ENCODE measurements at places on chromosomes 7 and 10. TPM values are rescaled to one million over a fixed set of nuclear protein-coding genes. Genes with fewer than 3 reads are reported as not detected.

The HABP2 gene
- total RNA-seq, result not detected

The CLDN12 gene
- 4.4 TPM for total RNA-seq

DNA sequence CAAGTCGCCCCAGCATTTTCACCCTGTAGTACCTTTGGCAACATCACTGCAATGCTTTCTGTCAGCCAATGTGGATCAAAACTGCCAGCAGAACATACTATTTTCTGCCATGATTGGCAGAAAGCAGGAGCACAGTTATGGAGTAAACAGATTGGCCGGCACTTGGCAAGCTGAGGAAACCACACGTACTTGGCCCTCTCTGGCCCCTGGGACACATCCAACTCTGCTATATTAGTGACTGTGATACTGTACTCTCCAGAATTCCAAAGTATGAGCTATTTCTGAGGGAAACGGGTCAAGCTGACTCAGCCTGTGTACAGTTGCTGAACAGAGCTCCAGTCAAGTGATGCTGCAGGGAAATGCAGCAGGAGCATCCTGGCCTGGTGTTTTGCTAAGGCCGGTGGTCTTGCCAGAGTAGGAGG is 39.8 kb upstream of the LANCL2 start:
- DNase-seq, result no peak

DNA sequence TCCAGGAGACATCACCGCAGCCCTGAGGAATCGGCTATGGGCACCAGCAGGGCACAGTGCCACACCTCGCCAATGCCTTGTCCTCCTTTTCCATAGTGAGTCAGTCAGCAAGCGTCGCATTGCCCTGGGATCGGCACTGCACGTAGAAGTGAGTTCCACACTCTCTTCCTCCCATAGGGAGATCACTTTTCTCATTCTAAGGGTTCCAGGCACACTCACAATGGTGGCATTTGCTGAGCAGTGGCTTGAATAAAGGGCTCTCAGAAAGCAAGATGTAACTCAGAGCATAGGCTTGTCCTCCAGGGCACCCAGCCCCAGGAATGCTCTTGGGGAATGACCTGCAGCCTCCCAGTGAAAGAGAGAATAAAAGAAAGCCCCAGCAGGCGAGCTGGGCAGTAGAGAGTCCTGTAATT is 1.1 kb upstream of the VIM start:
- DNase-seq, result no peak

DNA sequence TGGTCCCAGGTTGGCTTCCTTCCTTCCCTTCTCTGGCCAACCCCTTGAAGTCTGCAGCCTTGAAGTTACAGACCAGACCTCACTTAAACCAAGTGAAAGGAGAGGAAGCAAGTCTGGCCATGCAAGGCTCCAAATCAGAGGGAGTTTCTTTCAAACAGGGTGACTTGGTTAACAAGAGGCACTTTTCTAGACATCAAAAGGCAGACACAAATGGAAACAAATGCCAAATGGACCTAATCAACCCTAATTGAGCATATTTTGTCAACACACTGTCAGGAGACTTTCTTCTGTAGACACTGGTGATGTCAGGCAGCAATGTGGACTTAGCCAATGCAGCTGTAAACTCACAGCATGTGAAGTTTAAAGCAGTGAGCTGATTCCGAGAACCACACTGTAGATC is 282.7 kb upstream of the FZD8 start:
- DNase-seq, result no peak

All from activated T-helper 1 cell treated with anti-CD3 and anti-CD28 coated beads, Interleukin-12 subunit alpha, Interleukin-12 subunit beta, Interleukin-2, Interleukin-4 antibody, amounts not matched to agents 30 ng/mL and 10 ng/mL and 1 ng/mL, durations not matched to agents 14 hours and 24 hours and 36 hours (primary cell).